ENCODE measurements at places on chromosomes 13 and 19. TPM values are rescaled to one million over a fixed set of nuclear protein-coding genes. Genes with fewer than 3 reads are reported as not detected.

Gene LRRC8E
- total RNA-seq, result 6.5 TPM

- H3K36me3 ChIP-seq, result no peaks in the 10 kb centered on the region
- no peak overlapping the region for H3K4me3 ChIP-seq
- peak overlapping the region; percentile 22 for H3K27ac ChIP-seq
- no peaks in the 10 kb centered on the region for H3K27me3 ChIP-seq
Measured at GRCh38 chr19:37966211-37966661, 59.2 kb downstream of the SIPA1L3 start.

DNA sequence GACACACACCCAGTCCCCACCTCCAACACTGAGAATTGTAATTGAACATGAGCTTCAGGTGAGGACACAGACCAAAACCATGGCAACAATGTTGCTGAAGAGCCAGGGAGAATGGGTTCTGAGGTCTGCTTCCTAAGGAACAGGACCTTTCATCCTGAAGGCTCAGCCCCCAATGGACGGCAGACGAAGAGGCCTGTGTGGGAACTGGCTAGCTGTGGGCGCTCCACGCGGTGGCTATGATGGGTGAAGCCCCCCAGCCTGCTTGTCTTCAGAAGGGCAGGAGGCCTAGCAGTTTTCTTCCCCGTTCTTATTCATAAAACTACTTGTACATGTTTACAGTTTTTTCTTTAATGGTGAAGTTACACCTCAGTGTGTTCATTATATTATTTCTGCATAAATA, 136.1 kb upstream of the SPACA7 start:
- DNase-seq, result no peak
- no peaks in the 10 kb centered on the region for H3K36me3 ChIP-seq
- no peaks in the 10 kb centered on the region for H3K27me3 ChIP-seq
- no peak overlapping the region for H3K4me3 ChIP-seq
- H3K4me1 ChIP-seq, result no peaks in the 10 kb centered on the region
- H3K27ac ChIP-seq, result no peak overlapping the region

DNA sequence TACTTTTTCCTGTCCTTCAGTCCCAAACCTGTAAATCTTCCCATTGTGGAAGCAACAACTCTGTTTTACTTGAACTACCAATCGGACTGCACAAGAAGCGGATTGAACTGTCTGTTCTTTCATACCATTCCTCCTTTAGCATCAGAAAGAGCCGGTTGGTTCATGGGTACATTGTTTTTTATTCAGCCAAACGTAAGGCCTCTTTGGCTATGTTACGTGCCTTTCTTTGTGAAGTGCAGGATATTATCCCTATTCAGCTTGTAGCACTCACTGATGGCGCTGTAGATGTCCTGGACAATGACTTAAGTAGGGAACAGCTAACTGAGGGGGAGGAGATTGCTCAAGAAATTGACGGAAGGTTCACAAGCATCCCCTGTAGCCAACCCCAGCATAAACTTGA, 60.3 kb downstream of the ARHGAP35 start:
- H3K27me3 ChIP-seq, result no peaks in the 10 kb centered on the region
- no peak for DNase-seq
- H3K4me3 ChIP-seq, result no peak overlapping the region
- peaks cover 18% of the 10 kb centered on the region for H3K36me3 ChIP-seq
- H3K4me1 ChIP-seq, result peaks cover 27% of the 10 kb centered on the region

- H3K36me3 ChIP-seq, result no peaks in the 10 kb centered on the region
- no peaks in the 10 kb centered on the region for H3K27me3 ChIP-seq
- DNase-seq, result no peak
Measured at GRCh38 chr13:86559901-86560300, 760.7 kb upstream of the SLITRK6 start.

Gene APOC4
- not detected for total RNA-seq

GRCh38 chr13:36817996-36818803, 822 bp upstream of the RFXAP start:
- peak overlapping the region; percentile 88 for H3K4me3 ChIP-seq
- no peaks in the 10 kb centered on the region for H3K36me3 ChIP-seq
